ENCODE measurements at places on chromosomes 5 and 9.

DNA sequence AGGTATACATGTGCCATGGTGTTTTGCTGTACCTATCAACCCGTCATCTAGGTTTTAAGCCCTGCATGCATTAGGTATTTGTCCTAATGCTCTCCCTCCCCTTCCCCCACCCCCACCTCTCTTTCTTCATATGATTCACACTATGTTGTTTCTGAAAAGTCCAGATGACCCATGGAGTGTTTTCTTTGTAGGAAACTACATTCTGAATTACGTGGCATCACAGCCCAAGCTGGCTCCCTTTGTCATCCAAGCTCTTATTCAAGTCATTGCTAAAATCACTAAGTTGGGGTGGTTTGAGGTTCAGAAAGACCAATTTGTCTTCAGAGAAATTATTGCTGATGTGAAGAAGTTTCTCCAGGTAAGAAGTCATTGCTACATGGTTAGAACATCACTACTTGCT lies 30.4 kb downstream of the RANBP17 start:
- no peak for DNase-seq

DNA sequence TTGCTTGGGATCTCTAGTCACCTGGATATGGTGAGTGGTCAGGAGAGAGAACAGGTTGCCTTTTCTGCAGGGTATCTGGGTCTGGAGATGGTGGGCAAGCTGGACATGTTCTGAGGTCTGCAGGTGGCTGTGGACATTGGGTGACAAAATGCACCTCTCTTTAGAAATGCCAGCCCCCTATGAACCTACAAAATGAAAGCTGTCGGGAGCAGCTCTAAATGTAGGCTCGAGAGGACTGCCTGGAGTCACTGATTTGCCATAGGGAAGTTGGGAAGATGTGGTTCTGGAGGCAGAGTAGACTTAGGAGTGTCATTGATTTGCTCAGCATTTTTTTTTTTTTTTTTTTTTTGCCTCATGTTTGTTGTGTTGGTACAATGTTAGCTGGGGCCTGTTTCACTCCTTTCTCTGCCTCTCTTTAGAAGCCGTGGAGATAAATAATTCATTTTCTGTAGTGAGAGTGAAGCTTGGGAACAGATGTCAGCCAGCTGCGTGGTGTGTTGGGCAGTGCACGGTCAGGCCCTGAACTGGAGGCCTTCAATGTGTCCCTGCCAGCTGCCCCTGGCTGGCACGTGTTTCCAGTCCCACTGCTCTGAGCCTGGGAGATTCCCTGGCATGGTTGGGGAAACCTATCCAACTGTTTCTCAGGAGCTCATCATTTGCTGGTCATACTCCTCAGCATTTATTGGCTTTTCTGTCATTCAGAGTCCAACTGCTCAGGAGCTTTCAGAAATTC lies 5.4 kb downstream of the RGS3 start:
- peak; percentile 51 for DNase-seq

DNA sequence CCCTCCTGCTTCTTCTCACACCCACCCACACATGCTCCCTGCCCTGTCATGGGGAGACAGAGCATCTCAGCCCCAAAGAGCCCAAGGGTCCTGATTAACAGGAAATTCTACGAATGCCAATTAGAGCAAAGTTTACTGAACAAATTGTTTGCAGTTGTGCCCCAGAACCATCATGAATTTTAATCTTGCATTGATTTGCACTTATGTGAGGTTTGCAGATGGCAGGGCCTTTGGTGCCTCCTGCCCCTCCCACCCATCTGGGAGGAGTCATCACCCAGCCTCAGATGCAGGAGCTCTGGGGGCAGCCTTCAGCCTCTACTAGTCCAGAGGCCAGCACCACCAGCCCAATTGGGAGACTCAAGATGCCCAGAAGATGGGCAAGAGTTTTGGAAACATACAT lies 80.8 kb downstream of the PCDH1 start:
- DNase-seq = no peak

DNA sequence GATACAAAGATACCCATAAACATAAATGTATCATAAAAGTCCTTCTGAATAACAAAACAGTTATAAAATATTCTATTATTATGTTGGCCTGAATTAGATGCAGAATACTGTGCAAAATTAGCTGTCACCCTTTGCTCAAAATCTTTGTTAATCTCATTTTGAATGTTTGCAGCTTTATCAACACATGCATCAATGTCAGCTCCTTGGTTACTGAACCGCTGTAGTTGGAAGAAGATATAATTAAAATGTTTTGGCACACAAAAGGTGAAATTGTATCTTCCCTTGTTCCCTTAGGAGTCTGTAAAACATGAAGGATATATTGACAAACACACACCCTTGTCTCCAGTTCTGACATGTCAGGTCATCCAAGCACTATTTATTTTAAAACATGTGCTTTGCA lies 146.3 kb upstream of the POU5F2 start:
- no peak for DNase-seq

DNA sequence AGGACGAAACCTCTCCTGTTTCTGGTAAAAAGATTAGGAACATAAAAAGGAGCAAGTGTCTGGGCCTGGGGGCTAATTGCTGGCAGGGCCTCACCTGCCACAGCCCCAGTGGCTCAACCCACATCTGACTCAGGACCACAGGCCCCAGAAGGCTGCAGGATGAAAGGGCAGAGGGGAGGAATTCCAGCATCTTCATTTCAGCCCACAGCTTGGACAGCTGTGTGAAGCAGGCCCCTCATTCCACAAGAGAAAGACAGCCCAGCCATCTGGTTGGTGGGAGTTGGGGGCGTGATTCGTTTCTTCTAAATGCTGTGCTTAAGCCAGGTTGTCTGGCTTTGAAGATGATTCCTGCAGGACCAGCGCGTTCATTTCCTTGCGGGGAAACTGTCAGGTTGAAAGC lies 29.1 kb downstream of the NKX2-5 start:
- DNase-seq = no peak

- peak; percentile 18 for DNase-seq
These were observed 1.6 kb downstream of the NR2F1 start for GRCh38 chr5:93584596-93585040.

GRCh38 chr5:149730620-149731331 lies 666 bp downstream of the PPARGC1B start:
- DNase-seq = peak; percentile 53

GRCh38 chr5:178338126-178338749 lies 105.6 kb upstream of the PHYKPL start:
- DNase-seq = no peak

GRCh38 chr9:127005770-127006314 lies 91.3 kb downstream of the RALGPS1 start:
- no peak for DNase-seq

DNA sequence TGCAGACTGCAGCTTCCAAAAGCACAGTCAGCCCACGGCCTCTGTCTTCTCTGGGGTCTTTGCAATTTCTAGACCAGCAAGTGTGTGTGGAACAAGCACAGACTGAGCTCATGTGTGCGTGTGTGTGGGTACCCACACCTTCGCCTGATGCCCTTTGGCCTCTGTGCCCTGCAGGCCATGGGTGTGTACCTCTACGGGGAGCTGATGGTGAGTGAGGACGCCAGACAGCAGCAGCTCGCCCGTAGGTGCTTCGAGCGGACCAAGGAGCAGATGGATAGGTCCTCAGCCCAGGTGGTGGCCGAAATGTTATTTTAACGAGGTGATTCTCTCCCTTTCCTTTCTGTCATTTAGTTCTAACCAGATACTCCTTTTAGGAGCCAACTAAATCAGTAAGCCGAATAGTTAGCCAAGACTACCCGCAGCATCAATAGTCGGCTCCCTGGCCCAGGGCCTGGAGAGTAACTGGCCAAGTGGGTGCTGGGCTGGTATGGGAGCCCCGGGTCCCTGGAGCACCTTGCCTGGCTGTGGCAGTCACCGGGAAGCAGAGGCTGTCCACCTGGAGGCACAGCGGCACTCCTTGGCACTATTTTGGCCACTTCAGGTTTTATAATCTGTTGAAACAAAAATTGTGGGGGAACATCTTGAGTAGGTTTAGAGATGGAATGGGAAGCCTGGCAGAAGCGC lies 235.0 kb downstream of the FANCC start:
- no peak for DNase-seq

GRCh38 chr9:86939321-86939720 lies 8.0 kb downstream of the GAS1 start:
- DNase-seq = no peak

DNA sequence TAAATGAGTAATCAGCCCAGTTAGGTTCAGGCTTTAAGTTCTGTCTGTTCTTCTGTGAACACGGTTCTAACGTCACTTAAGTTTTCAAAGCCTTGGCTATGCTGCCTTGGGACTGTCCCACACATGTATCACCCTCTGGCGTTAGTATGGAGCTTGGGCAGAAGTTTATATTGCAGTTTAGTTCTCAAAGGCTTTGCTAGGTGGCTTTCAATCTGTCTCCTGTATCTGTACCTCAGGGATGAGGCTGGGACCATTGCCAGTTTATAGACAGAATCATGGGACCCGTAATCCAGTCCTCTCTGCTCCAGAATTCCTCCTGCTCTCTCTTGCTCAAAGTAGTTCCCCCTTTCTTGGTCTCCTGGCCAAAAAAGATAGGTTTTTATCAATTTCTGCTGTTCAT lies 12.1 kb downstream of the C9orf40 start:
- DNase-seq = no peak

GRCh38 chr5:61625681-61626621 lies 293.9 kb downstream of the ZSWIM6 start:
- peak; percentile 91 for DNase-seq

DNA sequence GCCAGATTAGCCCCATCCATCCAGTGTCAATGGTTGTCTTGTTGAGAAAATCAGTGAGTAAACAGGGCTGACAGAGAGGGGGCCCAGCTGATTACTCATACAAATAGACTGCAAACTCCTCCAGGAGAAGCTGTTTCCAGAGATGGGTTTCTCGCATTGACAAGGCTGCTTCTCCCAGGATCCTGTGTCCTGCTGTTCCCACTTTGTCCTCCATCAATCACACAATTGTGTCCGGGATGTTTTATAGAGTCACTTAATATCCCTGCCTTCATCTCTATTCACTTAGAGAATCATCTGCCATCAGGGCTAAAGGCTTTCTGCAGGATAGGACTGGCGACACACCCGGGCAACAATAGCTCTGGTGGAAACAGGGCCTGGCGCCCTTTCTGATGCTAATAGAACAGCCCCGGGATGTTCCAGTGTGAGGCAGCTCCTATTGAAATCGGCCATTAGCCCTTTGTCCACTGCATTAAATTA lies 71.7 kb upstream of the TBCA start:
- DNase-seq = no peak

- no peak for DNase-seq
These were observed 179.5 kb upstream of the PPP1R2B start for GRCh38 chr5:156670615-156671014.

GRCh38 chr9:16794103-16794502 lies 76.4 kb downstream of the BNC2 start:
- no peak for DNase-seq

GRCh38 chr5:79295029-79295428 lies 59.1 kb downstream of the JMY start:
- no peak for DNase-seq

DNA sequence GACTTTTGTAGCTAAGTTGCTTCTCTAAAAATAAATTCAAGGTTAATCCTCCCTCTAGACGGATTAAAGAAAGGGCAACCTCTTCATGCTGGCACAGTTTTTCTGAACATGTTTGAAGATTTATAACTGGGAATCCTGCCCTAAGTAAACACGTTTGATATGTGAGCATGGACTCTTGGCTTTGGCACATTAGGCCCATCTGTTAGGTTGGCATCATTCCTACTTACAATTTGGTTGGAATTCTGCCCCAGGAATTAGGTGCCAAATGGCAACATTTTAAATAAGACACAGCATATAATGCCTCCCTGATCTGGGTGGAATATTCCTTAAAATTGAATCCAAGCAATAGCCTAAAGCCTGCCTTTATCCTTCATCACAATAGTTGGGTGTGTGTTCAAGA lies 372.3 kb upstream of the CDH18 start:
- no peak for DNase-seq

DNA sequence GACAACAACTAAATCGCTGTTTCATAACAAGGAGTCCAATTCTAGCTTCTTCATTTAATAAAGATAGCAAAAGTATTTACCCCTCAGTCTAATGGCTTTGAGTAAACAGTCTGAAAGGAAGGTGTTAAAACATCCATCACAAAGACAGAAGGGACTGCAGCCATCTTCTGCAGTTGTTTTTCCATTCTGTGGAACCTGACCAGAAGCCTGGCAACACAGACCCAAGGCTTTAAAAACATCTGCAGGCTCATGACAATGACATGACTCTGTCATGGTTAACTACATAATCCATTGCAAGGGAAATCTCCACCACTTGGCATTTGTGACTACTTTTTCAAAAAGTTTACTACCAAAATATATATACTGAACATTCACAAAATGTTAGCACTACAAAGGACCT lies 51.9 kb downstream of the ELL2 start:
- DNase-seq = no peak

- no peak for DNase-seq
These were observed 80.0 kb upstream of the PUM3 start for GRCh38 chr9:2923766-2924379.

DNA sequence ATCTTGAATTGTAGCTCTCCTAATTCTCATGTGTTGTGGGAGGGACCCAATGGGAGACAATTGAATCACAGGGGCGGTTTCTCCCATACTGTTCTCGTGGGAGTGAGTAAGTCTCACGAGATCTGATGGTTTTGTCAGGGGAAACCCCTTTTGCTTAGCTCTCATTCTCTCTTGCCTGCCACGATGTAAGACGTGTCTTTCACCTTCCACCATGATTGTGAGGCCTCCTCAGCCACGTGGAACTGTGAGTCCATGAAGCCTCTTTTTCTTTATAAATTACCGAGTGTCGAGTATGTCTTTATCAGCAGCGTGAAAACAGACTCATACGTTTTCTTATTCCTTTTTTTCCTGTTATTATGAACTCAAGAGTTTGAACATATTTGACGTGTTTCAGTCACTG lies 39.1 kb downstream of the RETREG1 start:
- no peak for DNase-seq

DNA sequence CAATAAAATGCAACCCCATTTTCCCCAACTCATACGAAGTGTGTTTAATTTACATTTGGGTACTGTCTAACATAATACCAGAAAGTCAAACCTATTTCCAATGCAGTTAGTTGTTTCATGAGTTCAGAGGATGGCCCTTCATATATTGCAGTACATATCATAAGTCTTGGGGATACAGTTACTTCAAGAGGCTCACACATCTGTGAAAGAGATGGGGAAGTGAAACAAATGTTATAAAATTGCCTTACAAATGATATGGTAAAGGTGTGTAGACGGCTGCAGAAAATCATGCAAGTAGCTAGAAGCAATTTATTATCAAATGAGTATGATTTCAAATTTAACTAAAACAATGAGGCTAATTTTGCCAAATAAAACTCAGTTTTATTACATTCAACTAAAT lies 219.0 kb upstream of the CDH12 start:
- DNase-seq = no peak

All from adrenal gland (tissue), 19 donors.